ENCODE measurements at places on chromosomes 2 and 18.

- DNase-seq: no peak
Observed at GRCh38 chr2:120320318-120320851, 25.6 kb upstream of the INHBB start.

DNA sequence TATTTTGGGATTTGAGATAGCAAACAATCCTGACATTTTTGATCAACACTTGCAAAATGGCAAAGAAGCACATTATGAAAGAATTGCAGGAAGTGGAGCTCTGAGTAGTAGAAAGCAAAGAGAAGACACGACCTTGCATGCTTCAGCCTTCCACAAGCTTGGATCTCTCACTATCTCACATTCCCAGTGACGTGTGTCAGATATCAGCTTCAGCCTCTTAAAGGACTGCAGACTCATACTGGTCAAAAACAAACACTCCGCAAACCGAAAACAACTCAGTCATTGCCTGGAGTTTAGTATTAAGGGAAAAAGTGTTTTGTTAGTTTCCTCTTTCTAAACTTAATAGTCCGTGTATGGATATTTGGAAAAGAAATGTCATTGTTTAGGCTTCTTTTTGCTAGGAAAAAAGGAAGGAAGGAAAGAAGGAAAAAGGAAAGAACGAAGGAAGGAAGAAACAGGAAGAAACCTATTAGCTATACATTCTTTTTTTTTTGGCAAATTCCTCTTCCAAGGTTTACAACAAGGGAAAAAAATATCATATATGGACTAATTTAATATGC is 32.6 kb upstream of the SLC40A1 start:
- no peak for DNase-seq

DNA sequence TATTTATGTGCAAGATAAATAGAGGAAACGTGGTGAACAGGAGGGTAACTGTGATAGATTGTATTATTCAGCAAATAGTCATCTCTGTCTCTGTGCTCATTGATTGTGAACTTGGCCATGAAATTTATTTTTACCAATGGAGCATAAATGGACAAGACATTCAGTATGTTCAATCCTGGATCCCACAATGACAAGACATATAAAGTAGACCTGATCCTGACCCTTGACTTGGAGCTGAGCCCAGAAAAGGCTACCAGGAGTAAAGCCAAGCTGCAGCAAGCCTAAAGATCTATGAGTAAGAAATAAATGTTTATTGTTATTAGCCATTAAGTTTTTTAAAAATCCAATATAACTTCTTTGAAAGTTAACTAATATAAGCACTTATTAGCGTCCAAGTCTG is 531.2 kb downstream of the PIK3C3 start:
- DNase-seq: no peak

DNA sequence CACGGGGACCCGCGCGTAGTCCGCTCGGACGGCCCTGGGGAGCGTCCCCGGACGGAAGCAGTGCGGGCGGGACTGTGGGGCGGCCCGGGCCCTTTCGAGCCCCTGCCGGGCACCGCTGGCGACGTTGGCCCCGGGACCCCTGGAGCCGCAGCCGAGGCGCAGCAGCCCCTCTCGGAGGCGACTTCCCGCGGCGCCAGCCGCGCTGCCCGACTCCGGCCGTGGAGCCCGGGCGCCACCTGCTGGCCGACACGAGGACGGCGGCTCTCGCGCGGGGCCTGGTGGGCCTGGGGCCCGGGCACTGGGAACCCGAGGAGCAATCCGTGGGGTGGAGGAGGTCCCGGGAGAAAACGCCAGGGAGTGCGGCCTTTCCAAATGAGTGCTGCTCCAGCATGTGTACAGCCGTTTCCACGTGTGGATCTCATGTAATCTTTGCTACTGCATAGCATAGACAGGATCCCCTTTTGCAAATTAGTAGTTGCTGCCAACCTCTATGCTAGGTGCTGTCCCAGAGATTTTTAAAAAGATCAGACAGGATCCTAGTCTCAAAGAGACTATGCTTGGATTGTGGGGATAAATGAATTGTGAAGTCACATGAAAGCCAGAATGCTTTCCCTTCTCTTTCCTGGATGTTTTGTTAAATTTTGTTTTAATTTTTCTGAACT is 4.0 kb downstream of the ID2 start:
- peak; percentile 65 for DNase-seq

- no peak for DNase-seq
Observed at GRCh38 chr2:169046440-169047151, 15.5 kb upstream of the ABCB11 start.

- no peak for DNase-seq
Observed at GRCh38 chr18:79274823-79275222, 120.9 kb upstream of the NFATC1 start.

DNA sequence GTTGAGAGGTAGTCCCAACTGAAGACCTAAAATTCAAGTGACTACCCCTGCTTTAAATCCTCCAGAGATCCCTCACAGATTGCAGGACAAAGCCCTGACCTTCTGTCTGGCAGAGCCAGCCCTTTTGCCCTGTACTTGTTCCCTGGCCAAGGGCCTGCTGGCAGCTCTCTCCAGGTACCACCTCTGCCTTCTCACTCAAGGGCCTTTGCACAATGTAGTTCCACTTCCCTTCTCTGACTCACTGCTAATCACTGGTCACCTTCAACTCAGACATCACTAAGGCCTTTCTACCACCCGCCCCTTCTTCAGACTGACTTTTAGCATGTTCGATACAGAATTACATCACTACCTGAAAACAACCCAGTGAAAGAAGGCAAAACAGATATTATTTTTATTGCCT is 411.0 kb downstream of the TMEM182 start:
- no peak for DNase-seq

- no peak for DNase-seq
Observed at GRCh38 chr2:193808877-193809276, 1614.1 kb upstream of the TMEFF2 start.

GRCh38 chr2:207867905-207868304 is 98.2 kb upstream of the FZD5 start:
- DNase-seq: no peak

DNA sequence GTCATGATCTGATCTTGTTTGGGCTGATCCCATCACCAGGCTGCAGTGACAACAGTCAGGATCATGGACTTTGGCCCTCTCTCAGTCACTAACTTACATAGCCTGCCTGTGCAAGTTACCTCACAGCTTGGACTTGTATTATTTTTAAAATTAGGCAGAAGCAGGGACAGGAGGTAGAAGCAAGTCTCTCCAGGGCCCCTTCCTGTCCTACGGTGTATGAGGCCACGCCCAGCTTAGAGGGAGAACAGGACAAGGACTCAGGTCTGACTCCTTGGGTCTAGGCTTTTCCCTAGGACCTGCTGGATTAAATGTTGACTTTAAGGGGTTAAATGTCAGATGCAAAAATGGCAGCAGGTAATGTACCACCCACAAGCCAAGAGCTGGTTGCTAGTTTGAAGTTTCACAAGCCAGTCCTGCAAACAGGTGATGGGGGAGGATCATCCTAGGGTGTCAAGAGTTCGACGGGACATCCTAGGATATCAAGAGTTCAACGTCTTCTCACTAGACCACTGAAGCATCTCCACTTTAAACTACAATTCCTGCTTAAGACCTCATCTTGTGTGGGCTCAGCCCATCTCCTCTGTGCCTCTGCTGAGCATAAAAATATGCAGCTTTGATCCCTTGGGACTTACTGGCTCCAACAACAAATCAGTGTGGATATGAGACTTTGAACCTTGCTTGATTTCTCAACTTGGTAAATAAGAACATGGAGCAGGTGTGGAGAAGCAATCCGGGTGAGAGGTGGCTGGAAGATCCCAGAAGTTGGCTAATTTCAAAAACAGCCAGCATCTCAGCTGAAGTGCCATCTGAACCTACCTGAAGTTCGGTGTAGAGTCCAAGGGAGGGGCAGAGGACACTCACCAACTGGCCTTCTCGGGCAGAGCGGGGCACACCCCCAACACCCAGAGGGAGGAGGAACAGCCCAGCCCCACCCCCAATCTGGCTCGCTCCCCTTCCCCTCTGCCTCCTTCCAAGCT is 39.5 kb downstream of the SFXN5 start:
- DNase-seq: no peak

- no peak for DNase-seq
Observed at GRCh38 chr2:12543076-12543977, 173.4 kb upstream of the TRIB2 start.

DNA sequence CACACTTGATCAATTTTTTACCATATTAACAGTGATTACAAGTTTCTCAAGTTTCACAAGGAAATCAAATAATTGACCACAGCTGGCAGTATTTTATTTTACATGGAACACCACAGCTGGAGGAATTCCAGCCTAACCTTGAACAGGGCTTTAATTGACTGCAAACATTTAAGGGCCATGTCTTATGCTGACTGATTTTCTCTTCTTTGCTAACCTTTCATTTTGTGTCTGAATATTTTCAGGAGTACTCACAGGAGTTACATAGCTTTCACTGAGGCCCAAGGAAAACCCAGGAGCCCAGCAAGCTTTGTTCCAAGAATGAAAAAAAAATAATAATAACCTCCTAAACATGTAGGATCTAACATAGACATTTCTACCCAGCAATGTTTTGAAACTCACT is 49.6 kb downstream of the FRZB start:
- no peak for DNase-seq

DNA sequence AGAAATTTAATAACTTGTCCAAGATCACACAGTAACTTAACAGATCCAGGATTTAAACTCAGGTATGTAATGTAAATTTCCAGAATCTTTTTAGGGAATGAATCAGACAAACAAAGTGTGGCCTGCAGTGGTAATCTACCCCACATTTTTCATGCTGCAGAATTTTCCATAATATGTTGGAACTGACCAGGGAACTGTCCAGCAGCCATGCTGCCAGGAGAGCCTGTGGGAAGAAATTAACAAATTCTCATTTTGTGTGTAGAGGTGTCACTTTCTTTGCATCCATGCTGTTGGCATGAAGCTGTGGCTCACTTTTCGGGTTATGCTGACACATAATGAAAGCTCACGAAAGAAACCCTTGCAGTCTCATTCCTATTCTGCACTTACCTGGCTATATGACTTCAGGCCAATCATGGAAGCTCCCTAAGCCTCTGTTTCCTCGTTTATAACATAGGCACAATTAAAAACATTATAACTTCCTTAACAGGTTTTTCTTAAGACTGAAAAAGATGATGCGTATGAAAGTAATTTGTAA is 54.7 kb downstream of the CDKL4 start:
- DNase-seq: peak; percentile 75

- DNase-seq: no peak
Observed at GRCh38 chr2:60353863-60354262, 199.6 kb downstream of the BCL11A start.

DNA sequence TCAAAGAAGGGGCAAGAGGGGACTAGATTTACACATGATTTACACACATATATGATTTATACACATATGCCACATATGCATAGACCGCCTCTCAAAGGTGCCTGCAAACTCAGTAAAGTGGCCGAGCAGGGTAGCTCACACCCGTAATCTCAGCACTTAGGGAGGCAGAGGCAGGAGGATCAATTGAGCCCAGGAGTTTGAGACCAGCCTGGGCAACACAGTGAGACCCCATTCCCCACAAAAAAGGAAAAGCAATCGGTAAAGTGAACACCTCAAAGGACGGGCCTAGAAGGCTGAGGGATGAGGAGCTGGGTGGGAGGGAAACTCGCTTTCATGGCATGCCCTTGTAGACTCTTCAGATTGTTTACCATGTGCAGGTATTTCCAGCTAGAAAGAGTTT is 5.1 kb downstream of the ANKRD39 start:
- DNase-seq: no peak

DNA sequence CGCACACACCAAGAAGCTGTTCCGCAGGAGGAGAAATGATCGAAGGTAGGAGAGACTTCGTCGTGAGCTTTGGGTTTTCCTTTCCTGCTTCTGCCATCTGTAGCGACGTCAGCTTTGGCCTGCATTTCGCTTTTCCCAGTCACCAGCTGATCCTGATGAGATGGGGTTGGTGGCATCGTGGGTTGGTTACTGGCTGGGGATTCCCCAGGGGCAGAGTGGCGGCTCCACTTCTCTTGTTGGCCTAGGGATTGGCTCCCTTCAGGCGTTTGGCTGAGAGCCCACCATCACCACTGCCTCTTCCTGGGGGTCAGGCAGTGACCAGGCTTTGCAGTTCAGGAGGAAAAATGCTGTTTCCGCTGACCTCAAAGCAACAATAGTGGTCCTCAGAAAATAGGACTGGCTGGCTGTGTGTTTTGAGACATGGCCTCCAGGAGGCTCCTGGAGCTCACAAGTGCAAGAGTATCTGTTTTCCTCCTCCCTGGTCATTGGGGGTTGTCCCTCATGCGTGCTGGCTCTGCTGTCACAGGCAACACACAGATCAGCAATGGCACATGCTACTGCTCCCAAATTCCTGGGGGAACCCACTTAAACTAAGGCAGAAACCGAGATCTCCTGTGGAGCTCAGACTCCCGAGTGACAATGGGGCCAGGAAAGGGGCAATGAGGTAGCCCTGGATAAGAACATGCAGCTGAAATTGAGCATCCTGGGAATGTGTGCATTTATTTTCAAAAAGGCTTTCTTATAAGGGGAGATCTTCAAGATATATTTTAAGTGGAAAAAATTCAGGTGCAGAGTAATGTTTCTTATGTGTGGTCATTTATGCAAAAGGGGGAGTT is 173.0 kb downstream of the CTIF start:
- no peak for DNase-seq

- no peak for DNase-seq
Observed at GRCh38 chr18:37654034-37654433, 88.4 kb upstream of the CELF4 start.

DNA sequence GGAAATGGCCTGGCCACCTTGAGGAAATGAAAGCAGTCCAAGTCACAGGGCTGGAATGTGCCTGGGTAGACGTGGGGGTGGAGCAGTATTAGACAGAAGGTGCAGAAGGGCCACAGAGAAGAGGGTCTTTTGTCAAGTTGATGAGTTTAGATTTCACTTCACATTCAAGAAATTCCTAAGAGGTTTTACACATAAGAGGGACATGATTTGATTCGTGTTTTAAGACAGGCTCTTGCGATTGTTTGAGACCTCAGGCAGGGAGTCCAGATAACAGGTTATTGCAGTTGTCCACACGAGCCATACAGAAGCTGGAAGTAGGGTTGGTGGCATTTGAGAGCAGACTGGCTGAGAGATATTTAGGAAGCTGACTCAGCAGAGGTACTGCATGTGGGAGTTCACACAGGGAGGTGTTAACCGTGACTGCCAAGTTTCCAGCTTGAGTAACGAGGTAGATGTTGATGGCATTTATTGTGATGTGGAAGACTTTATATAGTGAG is 64.6 kb downstream of the NEB start:
- peak; percentile 8 for DNase-seq

GRCh38 chr2:76008001-76008702 is 297.4 kb upstream of the GCFC2 start:
- no peak for DNase-seq

Measured in T-helper 2 cell (primary cell).